ENCODE measurements at places on chromosomes 3 and 15. TPM values are rescaled to one million over a fixed set of nuclear protein-coding genes. Genes with fewer than 3 reads are reported as not detected.

Gene ISL2
- 3.4 TPM for total RNA-seq

Gene SHF
- total RNA-seq = 4.4 TPM

Gene SLTM
- 70.5 TPM for total RNA-seq

Gene PCBP4
- 72.5 TPM for total RNA-seq

Gene MOBP
- not detected for total RNA-seq

Gene PATL2
- total RNA-seq = 1.1 TPM

Gene SLC28A1
- not detected for total RNA-seq

Gene THOC7
- total RNA-seq = 135 TPM

Gene MCF2L2
- total RNA-seq = not detected

Gene TMEM158
- total RNA-seq = 160 TPM

Gene SLC30A4
- 5.9 TPM for total RNA-seq

Gene GPR160
- total RNA-seq = 0.24 TPM

Gene TPM1
- total RNA-seq = 1,035 TPM

Gene DNAH12
- 1.6 TPM for total RNA-seq

Gene TMEM266
- not detected for total RNA-seq

Gene LARP6
- 72.7 TPM for total RNA-seq
